ENCODE measurements at places on chromosomes 7 and 10. TPM values are rescaled to one million over a fixed set of nuclear protein-coding genes. Genes with fewer than 3 reads are reported as not detected.

- no peak for DNase-seq
Measured at GRCh38 chr7:112421666-112422486, 28.4 kb upstream of the IFRD1 start.

- DNase-seq: no peak
Measured at GRCh38 chr7:118844748-118845147, 620.2 kb downstream of the ANKRD7 start.

DNA sequence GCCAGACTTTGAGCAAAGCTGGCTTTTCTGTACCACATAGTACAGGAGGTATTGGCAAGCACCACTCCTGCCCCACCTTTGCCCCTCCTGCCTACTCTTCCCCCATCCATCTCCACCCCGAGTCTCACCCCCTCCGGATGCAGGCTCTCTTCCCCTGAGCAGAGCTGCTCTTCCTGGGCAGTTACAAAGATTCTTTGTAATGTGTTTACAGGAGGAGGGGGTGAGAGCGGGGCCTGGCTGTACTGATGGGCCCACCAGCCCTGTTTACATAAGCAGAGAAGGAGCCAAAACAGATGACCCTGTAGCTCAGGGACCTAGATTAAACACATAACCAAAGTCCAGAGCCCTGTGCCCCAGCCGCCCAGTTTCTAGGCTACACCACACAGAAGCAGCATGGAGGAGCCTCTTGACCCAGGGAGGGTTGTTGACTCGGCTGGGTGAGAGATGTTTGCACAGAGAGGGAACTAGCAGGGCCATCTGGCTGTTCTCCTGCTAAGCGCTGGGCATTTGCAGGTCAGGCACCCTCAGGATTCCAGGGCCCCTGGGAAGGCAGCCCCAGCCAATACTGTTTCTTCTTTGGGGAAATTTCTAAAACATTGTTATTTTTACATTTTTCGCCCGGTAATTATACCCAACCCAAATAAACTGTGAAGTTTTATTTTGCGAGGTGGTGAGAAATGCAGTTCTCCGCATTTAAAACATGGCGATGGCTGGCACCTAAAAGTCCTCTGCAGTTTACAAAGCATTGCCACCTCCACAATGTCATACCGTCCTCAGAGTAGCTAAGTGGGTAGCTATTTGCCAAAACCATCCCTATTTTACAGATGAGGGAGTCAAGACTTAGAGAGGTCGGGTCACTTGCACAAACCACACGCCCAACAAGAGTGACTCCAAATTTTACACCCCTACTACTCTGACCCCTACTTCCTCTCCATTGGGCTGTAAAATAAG is 11.4 kb upstream of the ZKSCAN1 start:
- DNase-seq: peak; percentile 52

DNA sequence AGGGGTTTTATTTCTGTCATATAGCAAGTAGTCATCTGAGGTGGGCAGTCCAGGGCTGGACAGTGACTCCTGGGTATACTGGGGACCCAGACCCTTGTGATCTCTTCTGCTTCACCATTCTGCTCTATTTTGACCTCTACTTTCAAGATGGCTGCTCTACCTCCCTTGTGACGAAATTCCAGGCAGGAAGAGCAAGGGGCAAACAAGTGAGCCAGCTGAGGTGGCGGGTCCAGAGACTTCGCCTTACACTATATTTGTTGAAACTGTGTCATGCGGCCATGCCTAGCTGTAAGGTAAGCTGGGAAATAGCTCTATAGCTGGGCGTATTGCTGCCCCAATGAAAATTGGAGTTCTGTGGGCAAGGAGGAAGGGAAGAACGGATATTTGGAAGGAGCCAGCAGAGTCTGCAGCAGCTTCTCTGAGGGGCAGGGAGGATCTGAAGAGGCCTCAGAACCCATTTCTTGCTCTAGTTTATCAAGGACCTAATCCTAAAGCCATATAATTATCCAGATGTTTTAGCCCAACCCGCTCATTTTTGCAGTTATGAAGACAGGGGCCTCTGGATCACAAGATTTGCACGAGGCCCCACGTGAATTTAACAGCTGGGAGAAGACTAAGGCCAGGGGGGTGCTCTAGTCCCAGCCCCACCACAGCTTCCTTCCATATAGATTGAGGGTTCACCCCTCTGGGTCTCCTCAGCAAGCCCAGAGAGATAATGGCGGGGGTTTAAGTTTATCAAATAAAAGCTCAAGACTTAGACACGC is 7.7 kb upstream of the CPA1 start:
- DNase-seq: peak; percentile 23

- no peak for DNase-seq
Measured at GRCh38 chr7:99032928-99033327, 111.0 kb downstream of the SMURF1 start.

- DNase-seq: no peak
Measured at GRCh38 chr7:99505324-99505662, 831 bp downstream of the ZKSCAN5 start.

- DNase-seq: no peak
Measured at GRCh38 chr7:93047514-93048099, 70.2 kb downstream of the SAMD9 start.

SPAM1 gene
- total RNA-seq: not detected

ACHE gene
- total RNA-seq: 2.8 TPM

AGBL3 gene
- 5.6 TPM for total RNA-seq

C10orf105 gene
- total RNA-seq: 0.24 TPM

COX19 gene
- 5.9 TPM for total RNA-seq

Measured in posterior vena cava (tissue), 2 donors.